ENCODE measurements at places on chromosomes 1 and 21.

GRCh38 chr1:61092642-61093041 is 10.3 kb downstream of the NFIA start:
- DNase-seq: no peak

DNA sequence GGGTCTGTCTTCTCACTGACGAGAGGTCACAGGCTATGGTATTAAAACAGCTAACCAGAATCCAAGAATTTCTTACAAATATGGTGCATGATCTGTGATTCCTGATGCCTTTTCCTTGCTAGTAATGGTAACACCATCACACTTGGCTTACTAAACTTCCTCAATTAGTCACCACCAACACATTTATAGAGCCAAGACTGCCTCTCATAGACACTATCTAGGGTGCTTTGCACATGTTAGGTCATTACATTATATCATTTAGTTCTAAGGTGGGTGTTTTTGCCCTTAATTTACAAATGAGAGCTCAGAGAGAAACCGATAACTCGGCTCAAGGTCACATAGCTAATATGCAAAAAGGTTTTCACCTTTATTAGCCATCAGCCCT is 8.7 kb downstream of the KIF21B start:
- no peak for DNase-seq

DNA sequence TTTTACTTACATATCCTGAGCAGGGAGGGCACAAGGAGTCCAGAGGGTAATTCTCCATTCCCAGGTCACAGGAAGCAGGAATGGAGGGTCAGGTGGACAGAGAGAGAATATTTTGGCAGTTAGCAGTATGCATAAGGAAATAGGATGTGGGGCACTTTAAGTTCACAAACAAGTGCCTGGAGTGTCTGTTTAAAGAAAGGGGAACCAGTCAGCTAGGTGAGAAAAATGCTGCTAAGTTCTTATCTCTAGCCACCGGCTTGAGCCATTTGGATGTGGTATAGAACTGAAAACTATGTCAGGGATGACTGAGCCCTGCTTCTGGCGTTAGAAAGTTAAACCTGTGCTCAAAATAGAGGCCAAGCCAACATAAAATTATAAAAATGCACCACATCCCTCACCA is 739.7 kb upstream of the NCAM2 start:
- no peak for DNase-seq

DNA sequence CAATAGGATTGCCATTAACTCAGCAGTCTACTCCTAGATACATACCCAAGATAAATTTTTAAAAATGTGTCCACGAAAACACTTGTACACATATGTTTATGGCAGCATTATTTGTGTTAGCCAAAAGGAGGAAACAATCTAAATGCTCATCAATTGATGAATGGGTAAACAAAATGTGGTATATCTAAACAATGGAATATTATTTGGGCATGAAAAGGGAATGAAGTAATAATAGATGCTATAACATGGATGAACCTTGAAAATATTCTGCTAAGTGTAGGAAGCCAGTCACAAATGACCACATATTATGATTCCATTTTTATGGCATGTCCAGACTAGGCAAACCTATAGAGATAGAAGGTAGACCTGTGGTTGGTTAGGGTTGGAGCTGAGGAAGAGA is 34.3 kb downstream of the CFHR5 start:
- no peak for DNase-seq

- DNase-seq: no peak
Measured at GRCh38 chr1:98706173-98706843, 44.8 kb downstream of the SNX7 start.

DNA sequence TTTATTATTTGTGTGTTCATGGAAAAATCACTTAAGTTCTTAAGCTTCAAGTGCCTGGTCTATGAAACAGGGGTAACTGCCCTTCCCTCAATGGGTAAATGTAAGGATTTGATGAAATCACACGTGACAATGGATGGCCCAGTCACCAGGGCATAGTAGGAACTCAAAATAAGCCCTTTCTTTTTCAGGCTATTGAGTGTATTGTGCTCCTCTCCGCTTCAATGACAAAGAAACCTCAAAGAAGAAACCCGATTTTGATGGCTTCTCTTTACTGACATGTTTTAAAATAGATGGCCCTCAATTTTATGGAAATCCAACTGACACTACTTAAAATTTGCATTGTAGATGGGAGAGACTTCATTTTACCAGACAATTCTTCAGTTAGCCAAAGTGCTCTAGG is 543.5 kb downstream of the OMA1 start:
- DNase-seq: no peak

- DNase-seq: no peak
Measured at GRCh38 chr1:60589046-60589748, 493.2 kb upstream of the NFIA start.

DNA sequence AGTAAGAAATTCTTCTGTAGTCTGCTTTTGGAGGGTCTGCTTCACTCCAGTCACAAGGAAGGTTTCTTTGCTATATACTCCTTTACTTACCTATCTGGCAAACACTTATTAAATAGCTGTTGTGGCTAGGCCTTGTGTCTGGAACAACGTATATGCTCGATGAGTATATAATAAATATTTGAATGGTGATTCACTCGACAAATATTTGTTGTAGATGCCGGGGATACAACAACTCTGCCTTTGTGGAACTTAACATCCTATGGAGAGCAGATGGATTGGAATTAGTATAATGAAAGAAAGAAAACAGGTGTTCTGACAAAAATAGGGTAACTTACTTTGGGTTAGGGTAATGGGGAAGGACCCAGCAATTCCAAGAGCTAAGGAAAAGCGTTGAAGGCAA is 31.1 kb downstream of the KPNA6 start:
- no peak for DNase-seq

- peak; percentile 50 for DNase-seq
Measured at GRCh38 chr1:43986712-43987111, 4.7 kb upstream of the CCDC24 start.

- DNase-seq: no peak
Measured at GRCh38 chr1:31073044-31073443, 7.5 kb upstream of the PUM1 start.

GRCh38 chr1:56187405-56187804 is 392.0 kb downstream of the PLPP3 start:
- no peak for DNase-seq
